ENCODE measurements at places on chromosomes 7 and 10. TPM values are rescaled to one million over a fixed set of nuclear protein-coding genes. Genes with fewer than 3 reads are reported as not detected.

FAM131B gene
- 2.1 TPM for polyA plus RNA-seq

CYP3A4 gene
- polyA plus RNA-seq: 0.15 TPM

DPY19L1 gene
- 18.4 TPM for polyA plus RNA-seq

GRCh38 chr10:31723106-31723750 lies 205.4 kb downstream of the ARHGAP12 start:
- DNase-seq: no peak

DNA sequence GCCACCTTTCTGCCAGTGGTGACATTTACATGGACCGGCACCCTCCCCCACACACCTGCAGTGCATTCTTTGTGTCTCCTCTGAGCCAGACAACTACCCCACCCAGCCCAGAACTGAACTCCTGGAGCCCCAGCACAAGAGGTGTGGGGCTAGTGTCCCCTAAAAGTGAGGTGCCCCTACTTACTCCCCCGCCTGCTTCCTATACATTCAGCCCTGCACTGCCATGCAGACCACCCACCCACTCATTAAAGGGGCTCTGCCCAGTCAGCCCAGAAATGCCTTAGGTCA lies 1.9 kb downstream of the SAP25 start:
- DNase-seq: no peak

Measured in muscle of arm (tissue), 14 donors.